ENCODE measurements at places on chromosomes 2 and 18. TPM values are rescaled to one million over a fixed set of nuclear protein-coding genes. Genes with fewer than 3 reads are reported as not detected.

LIPT1 gene
- polyA plus RNA-seq, result 8.0 TPM

EIF2AK3 gene
- 7.6 TPM for polyA plus RNA-seq

SCG2 gene
- 1.1 TPM for polyA plus RNA-seq

LYPD6 gene
- polyA plus RNA-seq, result 1.6 TPM

TACR1 gene
- not detected for polyA plus RNA-seq

GRCh38 chr2:35292199-35292598 lies 1063.4 kb upstream of the CRIM1 start:
- no peaks in the 10 kb centered on the region for H3K36me3 ChIP-seq
- no peaks in the 10 kb centered on the region for H3K4me1 ChIP-seq
- no peaks in the 10 kb centered on the region for H3K27me3 ChIP-seq
- no peak overlapping the region for H3K27ac ChIP-seq
- no peak overlapping the region for H3K4me3 ChIP-seq
- DNase-seq, result peak; percentile 1

GRCh38 chr2:58572731-58573130 lies 331.6 kb upstream of the FANCL start:
- DNase-seq, result no peak
- no peak overlapping the region for H3K27ac ChIP-seq
- peaks cover 7% of the 10 kb centered on the region for H3K4me1 ChIP-seq
- no peaks in the 10 kb centered on the region for H3K27me3 ChIP-seq
- H3K36me3 ChIP-seq, result no peaks in the 10 kb centered on the region

DNA sequence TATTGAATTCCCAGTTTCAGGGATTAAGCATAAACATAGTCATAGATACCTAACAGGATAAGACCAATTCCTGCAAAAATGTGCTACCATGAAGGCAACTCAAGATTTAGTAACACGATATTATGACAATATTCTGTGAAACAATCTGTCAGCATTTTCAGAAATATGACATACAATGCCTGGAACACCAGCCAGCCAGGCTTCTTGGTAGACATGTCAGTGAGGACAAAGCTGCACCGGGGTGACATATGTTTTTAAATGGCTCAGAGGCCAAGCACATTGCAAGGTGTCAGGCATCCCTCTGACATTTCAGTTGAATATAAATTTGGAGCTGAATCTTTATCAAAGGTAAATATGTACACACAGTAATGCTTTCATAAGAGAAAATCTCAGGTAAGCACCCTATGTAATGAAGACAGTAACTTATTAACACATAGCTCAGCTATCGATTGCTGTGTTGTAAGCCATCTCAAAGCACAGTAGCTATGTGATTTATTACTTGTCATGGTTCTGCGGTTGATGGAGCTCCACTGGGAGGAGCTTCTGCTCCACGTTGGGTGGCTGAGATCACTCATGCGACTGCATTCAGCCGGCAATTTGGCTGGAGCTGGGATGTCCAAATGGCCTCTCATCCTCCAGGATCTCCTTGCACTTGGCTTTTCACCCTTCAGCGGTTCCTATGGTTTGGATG lies 31.9 kb upstream of the EML6 start:
- H3K4me3 ChIP-seq, result no peak overlapping the region
- peaks cover 10% of the 10 kb centered on the region for H3K4me1 ChIP-seq
- H3K27ac ChIP-seq, result no peak overlapping the region
- peak; percentile 38 for DNase-seq
- no peaks in the 10 kb centered on the region for H3K27me3 ChIP-seq
- H3K36me3 ChIP-seq, result no peaks in the 10 kb centered on the region

DNA sequence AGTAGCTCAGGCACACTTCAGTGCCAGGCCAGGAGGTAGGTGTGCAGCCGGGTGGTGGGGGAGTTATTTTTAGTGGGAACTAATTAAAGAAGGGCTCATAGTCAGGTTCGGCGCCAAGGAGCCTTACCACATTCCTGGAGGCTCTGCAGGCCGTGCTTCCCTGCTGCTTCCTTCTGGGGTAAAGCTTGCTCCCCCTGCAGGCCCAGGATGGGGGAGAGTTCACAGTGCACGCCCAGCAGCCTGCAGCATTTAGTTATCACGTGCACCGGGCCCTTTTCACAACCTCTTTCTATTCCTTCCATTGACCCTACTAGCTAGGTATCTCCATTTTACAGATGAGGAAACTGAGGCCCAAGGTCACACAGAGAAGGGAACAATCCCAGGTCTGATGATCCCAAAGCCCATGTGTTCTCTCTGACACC lies 2.5 kb downstream of the KCNF1 start:
- no peak for DNase-seq
- peaks cover 32% of the 10 kb centered on the region for H3K27me3 ChIP-seq
- no peak overlapping the region for H3K27ac ChIP-seq
- H3K4me3 ChIP-seq, result no peak overlapping the region

GRCh38 chr18:77103187-77103850 lies 29.3 kb downstream of the MBP start:
- no peaks in the 10 kb centered on the region for H3K27me3 ChIP-seq
- DNase-seq, result no peak
- H3K4me3 ChIP-seq, result no peak overlapping the region
- H3K36me3 ChIP-seq, result no peaks in the 10 kb centered on the region

Measured in stomach (tissue), 19 donors.